ENCODE measurements at places on chromosomes 5 and 9.

DNA sequence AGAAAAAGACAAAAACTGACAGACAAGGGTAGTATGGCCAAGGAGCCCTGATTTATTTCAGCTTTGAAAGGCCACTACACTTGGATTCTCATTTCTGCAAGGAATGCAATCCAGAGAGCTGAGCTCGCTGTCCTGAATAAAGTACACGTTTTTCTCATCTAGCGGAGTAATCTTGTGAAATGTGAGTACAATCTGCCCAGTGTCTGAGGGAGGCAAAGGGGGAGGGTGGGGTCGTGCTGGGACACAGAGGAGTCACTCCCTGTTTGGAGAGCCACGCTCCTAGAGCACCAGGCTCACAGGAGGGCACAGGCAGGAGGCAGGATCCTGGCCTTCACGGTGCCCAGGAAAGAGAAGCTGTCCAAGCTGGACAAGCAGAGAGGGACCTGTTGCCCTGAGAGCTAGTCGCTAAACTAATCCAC lies 51.0 kb upstream of the IFNK start:
- DNase-seq, result no peak

- DNase-seq, result no peak
These were observed 194.2 kb downstream of the TENT4A start for GRCh38 chr5:6907320-6907918.

DNA sequence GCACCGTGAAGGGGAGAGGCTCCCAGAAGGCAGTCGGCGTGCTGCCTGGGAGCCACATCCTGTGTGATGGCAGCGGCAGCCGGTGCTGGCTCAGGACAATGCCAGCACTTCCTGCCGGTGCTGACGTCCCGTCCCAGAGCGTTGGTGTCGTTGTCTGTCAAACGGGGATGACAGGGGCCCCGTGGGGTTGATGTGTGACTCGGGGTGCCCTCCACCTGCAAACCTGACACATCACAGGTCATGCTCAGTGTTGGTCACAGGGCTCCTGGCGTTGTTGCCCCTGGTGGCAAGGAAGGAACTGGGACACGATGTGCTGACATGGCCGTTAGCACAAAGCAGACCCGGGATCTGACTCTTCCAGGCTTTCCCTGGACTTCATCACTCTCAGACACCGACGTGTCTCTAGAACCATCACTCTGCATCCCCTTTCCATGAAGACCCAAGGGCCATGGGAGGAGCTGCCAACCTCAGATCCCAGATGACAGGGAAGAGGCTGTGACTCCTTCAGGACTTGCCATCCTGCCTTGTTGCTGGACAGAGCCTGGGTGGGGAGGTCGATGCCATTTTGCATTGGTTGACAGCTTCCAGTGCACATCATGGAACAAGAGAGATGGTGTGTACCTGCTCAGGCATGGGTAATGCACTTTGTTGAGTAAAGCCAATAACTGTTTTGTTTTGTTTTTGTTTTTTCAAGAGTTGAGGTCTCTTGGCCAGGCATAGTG lies 21.5 kb downstream of the PLPP7 start:
- DNase-seq, result no peak

- DNase-seq, result no peak
These were observed 181.9 kb downstream of the ADAMTS6 start for GRCh38 chr5:65299861-65300260.

GRCh38 chr5:52989781-52990527 lies 802 bp downstream of the ITGA2 start:
- DNase-seq, result peak; percentile 14
